Stimulated activated CD4-positive, alpha-beta T cell treated with anti-CD3 and anti-CD28 coated beads, Interleukin-2, amount 100 ng/mL, for 24 hours (primary cell): ENCODE measurements at places on chromosomes 7 and 10.

DNA sequence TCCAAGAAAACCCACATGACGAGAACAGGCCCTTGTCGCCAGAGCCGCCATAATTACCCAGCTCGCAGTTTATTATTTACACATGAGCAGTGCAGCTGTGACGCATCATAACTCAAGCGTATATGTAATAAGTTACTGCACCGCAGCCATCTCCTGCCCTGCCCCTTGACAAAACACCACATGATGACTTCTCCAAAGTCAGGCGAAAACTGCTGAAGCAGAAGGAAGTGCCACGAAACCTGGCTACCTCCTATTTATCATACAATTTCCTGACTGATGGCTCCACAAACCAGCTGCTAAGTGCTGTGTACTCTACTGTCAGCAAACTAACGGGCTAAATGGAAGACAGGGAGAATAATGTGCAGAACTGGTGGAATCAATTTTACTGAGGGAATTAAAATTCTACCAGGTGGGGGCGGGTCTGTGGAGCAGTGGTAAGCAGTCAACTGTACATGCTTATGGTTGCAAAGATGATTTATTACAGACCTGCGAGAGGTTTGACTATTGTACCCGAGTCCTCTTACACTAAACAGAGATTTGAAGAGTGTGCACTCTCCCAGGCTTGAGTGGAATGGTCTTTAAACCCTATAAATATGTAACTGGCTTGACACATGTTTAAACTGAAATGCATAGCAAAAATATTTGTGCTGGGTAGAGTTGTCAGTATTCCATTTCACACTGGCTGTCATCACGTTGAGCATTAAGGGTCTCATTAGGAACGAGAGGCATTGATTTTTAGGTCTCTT, 156.0 kb downstream of the GLI3 start:
- no peak for DNase-seq

DNA sequence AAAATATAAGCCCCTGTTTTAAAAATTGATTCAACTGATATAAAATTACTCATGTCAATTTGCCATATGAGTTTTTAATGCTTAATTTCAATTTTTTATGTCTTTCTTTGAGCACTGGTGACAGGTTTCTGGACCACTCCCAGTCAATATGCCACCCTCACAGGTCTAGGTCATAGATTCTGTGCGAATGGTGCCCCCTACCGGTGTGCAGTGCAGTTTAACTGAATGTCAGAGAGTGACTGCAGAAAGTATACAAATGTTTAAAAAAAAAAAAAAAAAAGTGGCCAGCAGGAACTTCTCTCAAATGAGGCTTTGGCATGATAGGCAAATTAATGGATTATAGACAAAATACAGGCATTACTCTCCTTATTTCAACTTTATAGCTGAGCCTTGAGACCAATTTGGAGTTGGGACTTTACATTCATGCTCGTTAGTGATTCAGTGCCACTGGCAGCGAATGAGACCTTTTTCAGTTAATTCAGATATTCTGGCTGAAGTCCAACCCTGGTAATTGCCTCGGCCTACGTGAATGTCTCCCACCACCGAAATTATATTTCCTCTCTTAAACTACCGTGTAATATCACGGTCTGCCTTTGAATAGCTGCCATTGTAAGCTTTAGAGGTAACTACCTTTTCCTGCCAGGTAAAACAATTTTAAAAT, 427.6 kb downstream of the PHTF2 start:
- DNase-seq: peak; percentile 51

- no peak for DNase-seq
These were observed 329.7 kb downstream of the PRPF18 start for GRCh38 chr10:13916384-13916947.

- DNase-seq: no peak
These were observed 1.5 kb upstream of the ELFN1 start for GRCh38 chr7:1668396-1669063.

GRCh38 chr10:67665491-67665890, 30.5 kb downstream of the CTNNA3 start:
- no peak for DNase-seq

DNA sequence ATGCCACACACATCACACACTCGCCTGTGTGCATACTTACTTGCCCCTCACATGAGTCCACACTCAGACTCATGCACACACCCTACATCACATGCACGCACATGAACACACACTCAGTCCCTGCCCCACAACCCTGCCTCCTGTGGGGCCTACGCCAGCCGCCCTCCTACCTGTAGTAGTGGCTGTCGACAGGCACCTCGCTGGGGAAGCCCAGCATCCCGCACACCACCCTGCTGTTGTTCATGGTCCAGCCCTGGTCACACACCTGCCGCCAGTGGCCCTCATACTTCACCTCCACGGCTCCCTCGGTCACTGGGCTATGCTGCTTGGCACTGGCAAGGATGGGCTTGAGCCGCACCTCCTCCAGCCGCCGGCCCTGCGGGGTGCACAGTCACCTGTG, 7.2 kb downstream of the LOXL4 start:
- no peak for DNase-seq

DNA sequence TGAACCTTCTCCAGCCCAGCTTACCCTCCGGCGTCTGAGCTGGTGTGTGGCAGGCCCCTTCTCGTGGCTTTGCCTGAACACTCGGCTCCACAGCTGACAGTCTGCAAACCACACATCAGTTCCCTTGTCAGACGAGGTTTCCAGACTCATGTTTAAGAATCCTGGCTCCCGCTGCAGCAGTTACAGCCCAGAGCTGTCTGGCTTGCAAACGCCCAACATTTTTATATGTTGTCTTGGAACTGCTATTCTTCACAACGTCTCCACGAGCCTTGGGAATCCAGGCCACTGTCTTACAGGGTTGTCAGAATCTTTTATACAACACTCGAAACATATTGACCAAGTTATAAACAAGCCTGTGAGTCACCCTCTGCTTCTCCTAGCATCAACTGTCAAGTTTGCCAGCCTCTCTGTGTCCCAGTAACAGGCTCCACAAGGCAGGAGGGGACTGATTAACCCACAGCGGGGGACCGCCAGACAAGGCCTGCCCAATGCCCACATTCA, 68.1 kb downstream of the TNS3 start:
- no peak for DNase-seq

DNA sequence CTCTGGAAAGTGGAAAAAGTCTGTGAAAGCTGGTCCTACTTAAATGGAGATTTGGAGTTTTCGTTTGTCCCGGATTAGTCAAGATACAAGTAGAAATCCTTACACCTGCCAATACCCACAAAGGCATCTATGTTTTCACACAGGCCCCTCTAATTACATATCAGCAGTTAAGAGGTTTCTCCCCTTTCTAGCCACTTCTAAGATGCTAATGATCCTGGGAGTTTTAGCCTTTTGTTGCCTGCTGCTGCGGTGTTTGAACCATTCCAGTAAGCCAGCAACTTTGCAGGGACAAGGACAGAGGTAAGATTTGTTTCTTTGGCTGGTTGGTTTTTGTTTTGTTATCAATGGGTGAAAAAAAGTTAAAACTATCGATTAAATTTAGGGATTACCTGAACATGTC, 5.8 kb upstream of the C1QL3 start:
- DNase-seq: no peak

- peak; percentile 56 for DNase-seq
These were observed 5.0 kb upstream of the ANKRD61 start for GRCh38 chr7:6026011-6026819.

DNA sequence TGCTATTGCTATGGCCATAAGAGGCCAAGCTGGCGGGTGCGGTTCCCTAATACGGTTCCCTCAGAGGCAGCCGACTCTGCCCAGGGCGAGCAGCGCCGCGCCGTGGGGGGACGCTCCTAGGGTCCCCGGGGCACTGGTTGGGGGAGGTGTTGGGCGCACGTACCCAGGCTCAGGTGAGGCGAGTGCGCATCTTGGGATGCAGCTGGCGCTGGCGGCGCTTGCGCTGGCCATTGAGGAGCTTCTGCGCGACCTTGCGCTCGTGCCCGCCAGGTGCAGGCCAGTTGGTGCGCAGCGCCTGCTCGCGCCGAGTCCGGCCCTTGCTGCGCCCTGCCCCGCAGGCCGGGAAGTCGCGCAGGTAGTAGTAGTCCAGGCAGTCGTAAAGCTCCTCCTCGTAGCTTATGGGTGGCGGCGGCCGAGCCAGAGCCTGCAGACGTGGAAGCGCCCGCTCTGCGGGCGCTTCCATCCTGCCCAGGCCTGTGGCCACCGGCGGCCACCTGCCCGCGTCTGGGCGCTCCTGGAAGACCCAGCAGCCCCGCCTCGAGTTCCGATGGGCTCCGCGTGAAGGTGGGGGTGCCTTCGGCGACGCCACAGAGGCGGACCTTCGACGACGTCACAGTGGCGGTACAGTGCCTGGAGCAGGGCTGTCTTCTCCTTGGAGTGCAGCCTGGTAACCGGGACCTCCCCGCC, at the start of gene NUPR2:
Gene NUPR2 (minus strand): TSS at position 566 of the 687 bp plus-strand sequence. CDS start 103 bp downstream, at position 463.
- DNase-seq: no peak

DNA sequence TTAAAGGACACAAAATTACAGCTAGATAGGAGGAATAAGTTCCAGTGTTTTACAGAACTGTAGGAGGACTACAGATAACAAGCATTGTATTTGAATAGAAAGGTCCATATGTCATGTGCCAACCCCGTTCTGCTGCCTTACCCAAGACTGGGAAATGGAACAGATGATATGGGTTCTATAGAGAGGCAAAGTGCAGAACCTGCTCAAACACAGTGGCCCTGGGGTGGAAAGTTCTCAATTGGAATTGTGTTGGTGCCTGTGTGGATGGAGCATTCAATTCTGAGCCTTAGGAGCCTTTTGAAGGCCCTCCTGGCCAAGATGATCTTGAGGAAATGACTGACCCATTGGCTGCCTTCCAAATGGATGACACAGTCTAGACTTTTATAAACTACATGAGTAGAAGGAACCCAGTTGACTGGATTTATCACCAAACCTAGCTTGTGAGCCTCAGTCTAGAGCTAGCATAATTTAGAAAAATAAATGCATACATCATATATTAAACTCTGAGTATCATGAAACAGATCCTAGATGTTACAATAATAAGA, 4.1 kb upstream of the PRSS1 start:
- DNase-seq: no peak

GRCh38 chr10:68348265-68348741, 15.6 kb upstream of the PBLD start:
- DNase-seq: peak; percentile 46

DNA sequence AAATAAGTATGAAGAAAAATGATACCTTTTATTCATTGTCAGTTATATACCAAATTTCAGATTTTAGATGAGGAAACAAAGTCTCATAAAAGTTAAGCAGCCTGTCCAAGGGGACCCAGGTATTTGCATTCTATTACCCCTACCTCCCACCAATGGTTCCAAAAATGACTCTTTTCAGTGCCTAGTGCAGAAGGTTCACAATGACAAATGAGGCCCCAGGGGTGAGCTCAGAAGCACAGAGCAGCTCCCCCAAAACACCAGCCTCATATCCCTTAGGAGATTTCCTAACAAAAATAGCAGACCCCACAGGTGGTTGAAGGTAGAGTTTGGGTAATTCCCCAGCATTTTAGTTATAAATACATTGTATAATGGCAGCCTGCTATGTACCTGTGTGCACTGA, 168.6 kb downstream of the REEP3 start:
- DNase-seq: no peak

DNA sequence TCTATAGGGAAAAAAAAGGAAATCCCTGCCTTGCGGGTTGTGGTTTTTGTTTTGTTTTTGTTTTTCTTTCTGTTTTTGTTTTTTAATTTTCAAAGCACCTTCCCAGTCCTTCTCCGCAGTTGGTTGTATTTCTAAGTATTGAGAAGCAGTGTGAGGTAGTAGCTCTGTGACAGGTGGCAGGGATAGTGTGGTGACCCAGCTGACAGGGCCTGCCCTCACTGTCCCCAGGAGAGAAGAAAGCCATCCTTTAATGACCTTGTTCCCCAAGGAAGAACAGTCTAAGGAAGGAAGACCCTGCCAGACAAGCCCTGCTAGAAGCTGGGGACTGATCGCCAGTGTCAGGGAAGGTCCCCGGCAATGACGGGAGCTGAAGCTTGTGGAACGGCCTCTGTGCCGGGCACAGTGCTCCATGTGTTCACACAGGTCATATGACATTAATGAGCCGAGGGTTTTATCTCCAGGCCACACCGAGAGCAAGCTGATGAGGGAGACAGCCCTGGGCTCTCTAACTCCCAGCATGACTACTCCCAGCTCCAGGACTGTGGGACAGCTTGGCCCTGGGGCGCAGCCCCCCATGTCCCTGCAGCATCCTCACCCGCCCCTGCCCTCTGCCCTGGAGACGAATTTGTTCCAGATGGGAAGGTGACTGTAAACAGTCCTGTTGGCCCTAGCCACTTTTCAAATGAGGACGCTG, 69.0 kb upstream of the LRRC18 start:
- no peak for DNase-seq

DNA sequence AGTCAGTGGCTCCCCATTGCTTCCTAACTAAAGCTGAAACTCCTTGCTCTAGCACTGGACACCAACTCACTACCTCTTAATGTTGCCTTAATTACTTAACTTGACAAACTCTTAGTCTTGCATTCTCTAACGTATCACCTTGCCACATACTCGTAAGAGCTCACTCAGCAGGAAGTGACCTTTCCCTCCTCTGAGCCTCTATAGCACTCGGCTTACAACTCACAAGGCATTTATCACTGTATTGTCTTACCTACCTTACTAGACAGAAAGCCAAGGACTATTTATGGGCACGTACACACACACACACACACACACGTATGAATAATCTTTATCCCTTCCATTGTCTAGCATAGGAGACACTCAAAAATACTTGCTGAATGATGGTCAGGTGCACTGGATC, 21.2 kb downstream of the CEP41 start:
- DNase-seq: no peak

DNA sequence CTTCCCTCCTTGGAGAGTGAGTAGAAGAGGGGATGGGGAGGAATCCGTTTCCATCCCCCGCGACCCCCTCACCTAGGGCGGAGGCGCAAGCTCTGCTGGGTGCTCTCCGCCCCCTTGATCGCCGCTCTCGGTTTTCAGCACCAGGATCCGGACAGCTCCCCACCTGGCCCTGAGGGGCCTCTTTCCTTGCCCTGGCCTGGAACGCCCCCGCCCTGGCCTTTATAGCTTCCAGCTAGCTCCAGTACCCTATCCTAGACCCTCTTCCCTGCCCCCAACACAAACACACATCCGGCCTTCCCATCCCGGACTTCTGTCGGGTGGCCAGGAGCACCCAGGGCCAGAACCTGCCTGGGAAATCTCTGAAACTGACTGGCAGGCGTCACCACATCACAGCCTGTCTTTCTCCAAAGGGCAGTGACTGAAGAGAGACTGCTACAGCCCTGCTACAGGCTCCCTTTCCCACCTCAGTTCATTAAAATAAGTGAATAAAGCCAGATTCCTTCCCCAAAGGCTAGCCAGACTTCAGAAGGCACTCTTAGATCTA, 72.3 kb upstream of the LEP start:
- no peak for DNase-seq

- no peak for DNase-seq
These were observed 27.4 kb upstream of the SYPL1 start for GRCh38 chr7:106139265-106140251.

GRCh38 chr7:111787741-111788140, 225.4 kb upstream of the IMMP2L start:
- DNase-seq: no peak

GRCh38 chr10:71965623-71966022, 1.4 kb downstream of the CHST3 start:
- no peak for DNase-seq
